ENCODE measurements at places on chromosomes 2 and 18.

DNA sequence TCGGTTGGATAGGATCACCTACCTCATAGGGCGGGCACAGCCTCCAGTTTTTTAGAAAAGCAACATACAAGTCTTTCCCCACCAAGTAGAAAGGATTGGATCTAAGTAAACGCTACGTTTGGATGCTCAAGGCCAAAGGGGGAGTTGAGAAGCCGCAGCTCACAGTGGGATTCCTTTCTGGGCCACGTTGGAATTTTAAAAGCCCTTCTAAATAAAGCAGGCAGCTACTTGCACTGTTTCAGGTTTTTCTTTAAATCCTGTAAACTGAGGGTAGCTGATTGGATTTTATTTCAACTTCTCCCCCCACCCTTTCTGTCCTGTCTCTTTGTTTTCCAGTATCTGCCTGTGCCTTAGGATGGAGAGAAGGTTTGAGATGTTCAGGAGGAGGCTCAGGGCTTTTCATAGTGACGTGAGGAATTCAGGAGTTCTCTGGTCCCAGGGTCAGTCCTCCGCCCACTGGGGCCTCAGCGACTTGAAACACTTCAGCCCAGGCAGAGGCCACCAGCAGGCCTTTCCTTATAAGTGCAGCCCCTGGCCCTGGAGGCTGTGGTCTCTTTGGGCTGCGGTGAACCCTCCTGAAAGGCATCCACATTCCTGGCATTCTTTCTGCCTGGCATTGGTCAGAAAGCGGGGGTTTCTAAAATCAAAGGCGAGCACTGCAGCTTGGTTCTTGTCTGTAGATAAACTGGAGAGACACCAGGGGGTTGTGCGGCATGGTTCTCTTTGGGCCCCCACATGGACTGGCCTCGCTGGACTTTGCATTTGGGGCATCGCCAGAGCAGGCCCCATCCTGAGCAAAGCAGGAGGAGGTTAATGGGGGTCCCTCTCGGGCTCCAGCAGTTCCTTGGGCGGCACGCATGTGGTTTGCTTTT, 44.5 kb downstream of the SH3BP4 start:
- DNase-seq: peak; percentile 93

DNA sequence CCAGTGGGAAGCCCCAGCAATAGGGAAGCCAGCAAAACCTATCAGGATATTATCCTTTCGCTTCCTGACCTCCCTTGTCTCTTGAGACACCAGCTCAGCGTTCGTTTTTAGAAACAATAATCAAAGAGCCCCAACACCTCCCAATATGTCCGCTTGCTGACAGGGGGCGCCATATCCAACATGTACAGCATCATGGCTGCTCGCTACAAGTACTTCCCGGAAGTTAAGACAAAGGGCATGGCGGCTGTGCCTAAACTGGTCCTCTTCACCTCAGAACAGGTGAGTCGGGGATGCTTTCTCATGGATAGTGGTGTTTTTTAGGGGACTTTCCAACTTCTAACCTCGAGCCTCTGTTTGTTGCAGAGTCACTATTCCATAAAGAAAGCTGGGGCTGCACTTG, 28.7 kb downstream of the GAD1 start:
- no peak for DNase-seq

GRCh38 chr2:16313235-16313975, 352.2 kb downstream of the CYRIA start:
- DNase-seq: no peak

GRCh38 chr2:64277101-64277849, 133.1 kb upstream of the PELI1 start:
- DNase-seq: no peak

DNA sequence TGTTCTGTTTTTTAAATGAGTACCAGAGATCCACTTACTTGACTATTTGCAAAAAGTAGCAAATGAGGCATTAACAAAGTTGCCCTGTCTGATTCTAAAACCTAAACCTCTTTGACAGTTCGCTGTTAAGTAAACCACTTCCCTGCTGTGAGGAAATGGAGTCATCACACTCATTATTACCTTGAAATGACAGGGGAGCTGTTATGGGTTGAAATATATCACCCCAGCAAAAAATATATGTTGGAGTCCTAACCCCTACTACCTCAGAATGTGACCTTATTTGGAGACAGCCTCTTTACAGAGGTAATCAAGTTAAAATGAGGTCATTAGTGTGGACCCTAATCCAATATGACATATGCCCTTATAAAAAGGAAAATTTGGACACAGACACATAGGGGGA, 36.1 kb downstream of the DHRS9 start:
- DNase-seq: no peak

GRCh38 chr2:72920318-72921087, 3.2 kb downstream of the EMX1 start:
- no peak for DNase-seq

- no peak for DNase-seq
These were observed 24.2 kb upstream of the COX7A2L start for GRCh38 chr2:42385225-42385624.

DNA sequence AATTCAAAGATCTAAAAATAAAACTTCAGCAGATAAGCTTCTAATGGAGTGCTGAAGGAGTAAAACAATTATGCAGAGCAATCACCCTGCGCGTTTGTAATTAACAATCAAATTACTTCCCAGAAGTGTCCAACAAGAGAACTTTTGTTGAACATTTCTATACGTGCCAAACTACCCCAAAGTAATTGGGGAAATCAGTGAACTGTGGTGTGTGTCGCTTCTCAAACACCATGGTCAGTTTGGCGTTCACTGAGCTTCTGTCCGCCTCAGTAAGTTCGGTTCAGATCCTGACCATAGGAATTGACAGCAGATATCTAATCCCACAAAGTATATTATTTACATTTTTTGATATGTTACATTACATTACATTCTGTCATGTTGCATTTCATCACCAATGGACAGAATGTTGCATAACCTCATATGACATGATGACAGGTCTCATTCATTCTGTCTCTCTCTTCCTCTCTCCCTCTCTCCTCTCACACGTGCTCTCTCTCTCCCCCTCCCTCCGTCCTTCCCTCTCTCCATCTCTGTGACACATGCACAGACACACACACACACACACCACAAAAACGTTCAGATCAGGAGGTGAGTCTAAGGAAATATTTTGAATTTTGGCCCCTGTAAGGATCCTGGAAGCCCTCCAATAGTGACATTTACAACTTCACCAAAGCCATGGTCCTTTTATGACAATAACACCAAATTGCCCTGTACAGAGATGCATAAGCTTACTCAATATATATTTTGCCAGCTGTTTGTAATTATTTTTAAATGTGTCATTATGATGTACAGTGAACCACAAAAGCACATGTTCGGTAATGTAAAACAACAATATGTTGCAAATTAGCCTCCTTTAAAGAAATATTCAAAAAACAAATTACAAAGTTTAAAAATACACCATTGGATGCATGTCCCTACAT, 269.2 kb downstream of the FIGN start:
- DNase-seq: no peak

- DNase-seq: no peak
These were observed 62.4 kb upstream of the EFEMP1 start for GRCh38 chr2:55986001-55986400.

GRCh38 chr2:223494942-223495341, 107.2 kb downstream of the SCG2 start:
- no peak for DNase-seq

- no peak for DNase-seq
These were observed 45.2 kb downstream of the SH3RF3 start for GRCh38 chr2:109174214-109174613.

GRCh38 chr2:111121028-111121827, 514 bp downstream of the BCL2L11 start:
- no peak for DNase-seq

- no peak for DNase-seq
These were observed 46.1 kb downstream of the EDAR start for GRCh38 chr2:108942888-108943287.

DNA sequence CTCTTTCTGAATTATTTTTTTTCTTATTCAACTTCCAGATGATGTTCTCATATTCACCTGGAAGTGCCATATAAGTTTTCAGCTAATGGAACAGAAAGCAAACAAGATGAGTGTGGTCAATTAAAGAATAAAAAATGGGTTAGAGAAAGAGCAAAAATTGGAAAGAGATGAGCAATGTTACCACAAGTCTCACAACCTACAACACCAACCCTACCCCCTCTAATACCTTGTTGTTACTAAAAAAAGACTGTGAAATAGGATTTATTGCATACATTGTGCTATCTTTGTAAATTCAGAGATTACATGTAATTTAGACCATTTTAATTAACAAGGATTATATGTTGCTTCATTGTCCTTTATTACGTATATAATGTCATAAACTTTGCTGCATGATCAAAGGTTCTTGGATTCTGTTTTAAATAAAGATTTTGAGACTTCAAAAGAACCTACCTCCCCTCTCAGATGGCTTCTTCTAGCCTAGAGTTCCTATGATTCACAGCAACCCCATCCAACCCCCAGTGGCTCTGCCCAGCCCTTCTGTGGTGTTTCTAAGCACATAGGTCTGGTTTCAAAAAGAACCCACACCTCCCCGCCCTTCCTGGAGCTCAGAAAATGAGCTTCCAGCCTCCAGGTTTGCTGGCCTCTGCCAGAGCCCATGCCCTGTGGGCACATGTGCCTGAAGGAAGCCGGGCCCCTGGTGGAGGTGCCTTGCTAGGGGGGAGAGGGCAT, 24.7 kb downstream of the LGALSL start:
- no peak for DNase-seq

DNA sequence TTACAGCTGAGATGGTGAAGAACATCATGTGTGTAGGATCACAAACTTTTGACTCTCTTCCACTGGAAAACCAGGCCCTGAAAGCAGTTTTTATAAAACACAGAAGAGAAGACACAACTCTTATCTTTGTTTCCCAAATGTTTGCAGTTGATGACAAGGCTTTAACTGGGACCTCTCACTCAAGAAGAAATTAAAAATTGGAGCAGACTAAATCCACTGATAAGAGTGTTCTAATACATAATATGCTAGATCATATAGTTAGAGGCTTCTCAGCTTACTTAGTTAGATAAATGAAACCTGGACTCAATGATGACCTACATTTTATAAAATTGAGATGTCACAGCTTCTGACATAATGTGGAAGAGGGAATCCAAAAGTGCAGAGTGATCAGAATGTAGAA, 158.3 kb upstream of the WDSUB1 start:
- DNase-seq: no peak

DNA sequence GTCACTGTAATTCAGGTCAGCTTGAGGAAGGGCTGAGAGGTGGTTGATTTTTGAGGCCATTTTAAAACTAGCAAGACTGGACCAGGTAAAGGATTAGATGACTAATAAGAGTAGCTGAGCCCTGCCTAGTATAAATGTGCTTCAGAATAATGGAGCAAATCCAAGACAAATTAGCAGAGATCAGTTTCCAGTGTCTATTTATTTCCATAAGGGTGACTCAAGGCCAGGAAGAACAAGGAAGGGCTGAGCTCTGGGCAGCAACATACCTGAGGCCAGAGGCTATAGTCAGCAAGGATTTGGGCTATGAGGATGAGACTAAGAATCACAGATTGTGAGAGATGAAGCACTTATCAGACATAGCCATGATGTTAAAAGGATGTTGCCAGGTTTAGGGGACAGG, 339.0 kb upstream of the LRRTM1 start:
- DNase-seq: no peak
